ENCODE measurements at places on chromosomes 16 and 17.
A peak's percentile ranks its signal among the peaks of the same experiment; 100 is the strongest.

DNA sequence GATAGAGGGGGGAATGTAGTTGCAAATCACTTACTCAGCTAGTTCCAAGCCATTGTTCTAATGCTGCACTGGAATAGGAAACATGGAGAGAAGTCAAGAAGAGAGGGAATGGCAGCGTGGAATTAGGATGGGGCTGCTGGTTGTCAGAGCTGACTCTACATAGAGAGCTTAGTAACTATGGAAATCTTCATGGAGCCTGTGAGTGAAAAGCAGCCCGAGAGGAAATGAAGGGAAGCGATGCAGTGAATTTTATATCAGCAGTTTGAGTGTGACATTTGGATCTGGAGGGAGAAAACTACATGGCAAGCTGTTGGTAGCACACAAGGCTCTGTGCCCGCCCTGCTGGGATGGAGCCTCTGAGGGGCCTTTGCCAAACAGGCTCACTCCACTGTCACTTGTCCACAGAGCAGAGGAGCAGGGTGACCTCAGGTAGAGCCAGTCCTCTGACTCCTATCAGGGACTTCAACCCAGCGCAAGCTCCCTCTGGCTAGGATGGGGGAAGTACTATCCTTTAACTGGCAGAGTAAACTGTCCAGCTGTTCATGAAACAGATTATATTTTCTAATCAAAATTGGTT, 27.9 kb upstream of the PMFBP1 start:
- no peak for DNase-seq

GRCh38 chr17:32486111-32486700, 587 bp upstream of the CDK5R1 start:
- DNase-seq = no peak

GRCh38 chr17:82611140-82612058, 36.8 kb downstream of the WDR45B start:
- DNase-seq = no peak

GRCh38 chr17:73595479-73595878, 48.8 kb downstream of the SDK2 start:
- no peak for DNase-seq

DNA sequence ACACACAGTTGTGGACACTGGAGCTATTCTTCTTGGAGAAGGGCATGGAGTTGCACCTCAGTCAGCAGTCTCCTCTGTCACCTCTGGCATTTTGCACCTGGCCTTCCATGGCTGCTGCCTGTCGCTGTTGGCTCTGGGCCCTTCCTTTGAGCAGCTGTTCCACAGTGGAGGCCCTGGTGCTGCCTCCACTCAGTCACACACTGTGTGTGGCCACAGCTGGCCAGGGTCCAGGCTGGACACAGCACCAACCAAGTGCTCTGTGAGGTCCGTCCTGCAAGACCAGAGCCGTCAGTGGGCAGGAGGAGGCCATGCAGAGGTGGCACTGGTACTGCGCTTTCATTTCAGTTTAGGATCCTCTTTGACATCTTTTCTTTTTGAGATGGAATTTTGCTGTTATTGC, 21.6 kb upstream of the MED9 start:
- DNase-seq = no peak

DNA sequence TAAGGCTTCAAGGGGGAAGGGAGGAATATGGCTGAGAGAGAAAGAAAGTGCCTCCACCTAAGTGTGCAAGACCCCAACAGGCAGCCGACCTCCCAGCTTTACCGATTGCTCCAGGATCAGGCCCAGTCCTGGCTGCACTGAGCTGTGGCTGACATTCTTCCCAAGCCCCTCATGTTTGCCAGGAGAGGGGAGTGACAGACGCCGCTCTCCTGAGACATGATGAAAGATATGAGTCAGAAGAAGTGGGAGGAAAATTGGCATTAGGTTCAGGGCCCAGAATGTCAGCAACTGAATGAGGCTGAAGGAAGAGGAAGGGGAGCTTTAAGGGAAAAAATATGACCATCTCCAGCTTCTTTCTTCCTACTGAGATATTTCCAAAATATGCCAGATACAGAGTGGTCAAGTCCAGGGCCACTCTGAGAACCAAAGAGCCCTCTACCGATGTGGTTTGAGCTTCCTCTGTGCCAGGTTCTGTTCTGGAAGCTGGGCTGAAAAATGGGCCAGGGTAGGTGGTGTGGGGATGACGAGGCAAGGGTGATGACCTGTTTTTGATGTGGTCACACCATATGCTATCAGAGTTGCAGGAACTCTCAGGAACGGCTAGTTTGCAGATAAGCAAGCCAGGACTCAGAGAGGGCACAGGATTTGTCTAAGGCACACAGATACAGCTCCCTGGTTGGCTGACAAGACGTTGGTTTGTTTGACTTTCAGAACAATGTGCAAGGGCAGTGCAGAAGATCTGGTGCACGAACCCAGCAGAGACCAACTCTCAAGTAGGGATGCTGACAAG, 176.7 kb downstream of the SOX9 start:
- no peak for DNase-seq

DNA sequence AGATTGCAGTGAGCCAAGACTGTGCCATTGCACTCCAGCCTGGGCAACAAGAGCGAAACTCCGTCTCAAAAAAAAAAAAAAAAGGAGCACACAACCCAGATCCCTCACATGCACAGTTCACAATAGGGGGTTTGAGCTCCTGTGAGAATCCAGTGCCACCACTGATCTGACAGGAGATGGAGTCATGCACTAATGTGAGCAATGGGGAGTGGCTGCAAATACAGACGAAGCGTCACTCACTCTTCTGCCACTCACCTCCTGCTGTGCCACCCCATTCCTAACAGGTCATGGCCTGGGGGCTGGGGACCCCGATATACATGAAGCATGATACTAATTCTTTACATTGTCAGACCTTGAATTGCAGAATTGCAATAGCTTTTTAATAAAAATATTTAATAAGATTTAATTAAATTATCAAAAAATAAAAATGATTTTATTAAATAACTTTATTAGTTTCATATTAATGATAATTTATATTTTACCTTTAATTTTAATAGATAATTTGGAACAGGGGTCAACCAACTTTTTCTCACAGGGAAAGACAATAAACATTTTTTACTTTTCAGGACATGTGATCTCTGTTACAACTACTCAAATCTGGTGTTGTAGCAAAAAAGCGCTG, 171.4 kb downstream of the COPRS start:
- DNase-seq = no peak

- no peak for DNase-seq
Measured at GRCh38 chr16:17396762-17397498, 73.8 kb downstream of the XYLT1 start.

- DNase-seq = no peak
Measured at GRCh38 chr16:72480911-72481310, 309.0 kb upstream of the PMFBP1 start.

DNA sequence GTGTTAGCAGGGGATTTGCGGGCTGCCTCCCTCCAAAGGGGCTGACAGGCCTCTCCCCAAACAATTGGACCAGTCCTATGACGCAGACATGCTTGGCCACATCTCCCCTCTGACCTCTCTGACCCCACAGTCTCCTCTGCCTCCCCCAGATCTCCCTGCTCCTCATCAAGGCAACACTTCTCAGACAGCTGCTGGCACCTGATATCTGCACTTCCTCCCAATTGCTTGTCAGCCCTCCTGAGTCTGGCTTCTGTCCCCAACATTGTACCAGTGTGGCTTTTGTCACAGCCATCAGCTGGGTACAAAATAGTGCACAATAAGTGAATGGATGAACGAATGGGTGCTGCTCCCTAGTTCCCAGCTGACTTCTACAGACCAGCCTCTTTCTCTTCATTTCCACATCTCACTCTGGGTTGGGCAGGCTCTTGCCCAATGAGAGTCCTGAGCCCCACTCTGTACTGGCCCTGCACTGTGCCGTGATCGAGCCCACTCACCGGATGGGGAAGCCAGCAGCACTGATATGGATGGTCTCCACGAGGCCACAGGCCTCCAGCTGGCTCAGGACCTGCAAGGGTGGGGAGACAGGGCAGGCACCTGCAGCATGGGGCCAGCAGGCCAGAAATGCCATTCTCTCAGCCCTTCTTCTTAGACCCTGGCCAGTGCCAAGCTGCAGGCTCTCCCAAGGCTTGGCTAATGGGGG, 17.1 kb downstream of the ZNHIT3 start:
- no peak for DNase-seq

- no peak for DNase-seq
Measured at GRCh38 chr16:4859900-4860255, 12.6 kb downstream of the UBN1 start.

DNA sequence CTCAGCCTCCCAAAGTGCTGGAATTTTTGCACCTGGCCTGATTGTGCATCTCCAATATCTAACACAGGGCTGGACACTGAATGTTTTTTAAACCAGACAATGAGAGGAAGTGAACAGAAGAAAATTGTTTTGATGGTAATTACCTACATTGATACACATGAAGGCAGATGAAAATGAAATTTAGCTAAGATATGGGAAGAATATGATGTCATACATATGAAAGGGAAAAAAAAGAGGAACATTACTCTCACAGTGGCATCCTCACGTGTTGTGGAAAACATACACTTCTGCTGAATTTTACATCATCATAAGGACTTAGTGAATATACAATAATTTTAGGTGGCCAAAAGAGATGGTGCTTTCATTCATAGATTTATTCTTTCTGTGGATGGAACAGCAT, 111.7 kb downstream of the SYCE1L start:
- no peak for DNase-seq

GRCh38 chr17:28926786-28927185, 23.9 kb upstream of the DHRS13 start:
- no peak for DNase-seq

DNA sequence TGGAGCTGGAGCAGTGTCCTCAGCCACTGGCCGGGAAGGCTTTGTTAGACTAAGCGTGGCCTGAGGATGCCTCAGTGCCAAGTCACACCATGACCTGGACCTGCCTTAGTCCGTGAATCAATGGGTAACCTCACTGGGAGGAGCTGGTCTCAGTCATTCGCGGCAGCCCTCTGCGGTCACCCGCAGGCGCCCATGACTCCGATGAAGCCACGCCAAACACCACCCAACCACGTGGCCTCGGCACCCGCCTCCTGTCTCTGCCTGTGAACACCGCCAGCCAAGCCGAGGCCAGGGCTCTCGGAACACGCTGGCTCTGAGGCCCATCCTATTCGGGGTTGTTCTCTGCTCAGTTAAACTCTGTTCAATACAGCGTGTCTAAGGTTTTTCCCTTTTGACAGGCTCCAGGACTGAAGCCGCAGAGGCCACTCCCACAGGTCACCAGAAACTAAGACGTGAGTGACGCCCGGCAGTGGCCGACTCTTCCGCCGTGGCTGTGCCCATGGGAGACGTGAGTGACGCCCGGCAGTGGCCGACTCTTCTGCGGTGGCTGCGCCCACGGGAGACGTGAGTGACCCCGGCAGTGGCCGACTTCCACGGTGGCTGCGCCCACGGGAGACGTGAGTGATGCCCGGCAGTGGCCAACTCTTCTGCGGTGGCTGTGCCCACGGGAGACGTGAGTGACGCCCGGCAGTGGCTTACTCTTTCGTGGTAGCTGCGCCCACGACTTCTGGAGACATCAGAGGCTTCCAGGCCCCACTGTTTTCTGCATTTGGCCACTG, 16.8 kb upstream of the PABPN1L start:
- DNase-seq = no peak

- DNase-seq = no peak
Measured at GRCh38 chr16:17018585-17018939, 452.2 kb downstream of the XYLT1 start.

DNA sequence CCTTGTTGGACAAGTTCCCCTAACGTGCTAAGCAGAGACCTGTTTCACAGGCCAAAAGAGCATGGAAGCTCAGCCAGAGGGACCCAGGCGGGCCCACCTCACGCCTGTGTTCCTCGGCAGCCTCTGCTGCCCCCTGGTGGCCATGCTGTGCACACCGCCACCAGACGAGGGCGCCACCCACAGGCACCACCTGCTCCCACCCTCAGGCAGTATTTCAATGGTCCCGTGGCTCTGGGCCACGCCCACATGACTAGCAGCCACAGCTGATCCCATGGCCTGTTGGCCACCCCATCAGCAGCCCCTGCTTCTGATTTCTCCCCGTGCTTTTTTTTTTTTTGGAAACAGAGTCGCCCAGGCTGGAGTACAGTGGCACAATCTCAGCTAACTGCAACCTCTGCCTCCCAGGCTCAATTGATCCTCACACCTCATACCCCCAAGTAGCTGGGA, 18.9 kb downstream of the MPG start:
- DNase-seq = peak; percentile 77

DNA sequence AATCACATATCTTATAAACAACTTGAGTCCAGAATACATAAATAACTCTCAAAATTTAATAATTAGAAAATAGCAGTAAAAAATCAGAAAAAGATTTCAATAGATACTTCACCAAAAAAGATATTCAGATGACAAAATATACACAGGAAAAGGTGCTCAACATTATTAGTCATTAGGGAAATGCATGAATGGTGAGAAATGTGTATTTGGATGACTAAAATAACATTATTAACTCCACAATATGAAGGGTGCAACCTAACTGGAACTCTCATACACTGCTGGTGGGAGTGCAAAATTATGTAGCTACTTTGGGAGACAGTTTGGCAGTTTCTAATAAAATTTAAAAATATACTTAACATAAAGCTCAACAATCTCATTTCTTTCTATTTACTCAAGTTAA, 262.3 kb upstream of the AXIN2 start:
- DNase-seq = no peak

GRCh38 chr16:21628121-21628726, 24.2 kb downstream of the IGSF6 start:
- no peak for DNase-seq

- DNase-seq = no peak
Measured at GRCh38 chr17:68509141-68510057, 2.8 kb upstream of the PRKAR1A start.

DNA sequence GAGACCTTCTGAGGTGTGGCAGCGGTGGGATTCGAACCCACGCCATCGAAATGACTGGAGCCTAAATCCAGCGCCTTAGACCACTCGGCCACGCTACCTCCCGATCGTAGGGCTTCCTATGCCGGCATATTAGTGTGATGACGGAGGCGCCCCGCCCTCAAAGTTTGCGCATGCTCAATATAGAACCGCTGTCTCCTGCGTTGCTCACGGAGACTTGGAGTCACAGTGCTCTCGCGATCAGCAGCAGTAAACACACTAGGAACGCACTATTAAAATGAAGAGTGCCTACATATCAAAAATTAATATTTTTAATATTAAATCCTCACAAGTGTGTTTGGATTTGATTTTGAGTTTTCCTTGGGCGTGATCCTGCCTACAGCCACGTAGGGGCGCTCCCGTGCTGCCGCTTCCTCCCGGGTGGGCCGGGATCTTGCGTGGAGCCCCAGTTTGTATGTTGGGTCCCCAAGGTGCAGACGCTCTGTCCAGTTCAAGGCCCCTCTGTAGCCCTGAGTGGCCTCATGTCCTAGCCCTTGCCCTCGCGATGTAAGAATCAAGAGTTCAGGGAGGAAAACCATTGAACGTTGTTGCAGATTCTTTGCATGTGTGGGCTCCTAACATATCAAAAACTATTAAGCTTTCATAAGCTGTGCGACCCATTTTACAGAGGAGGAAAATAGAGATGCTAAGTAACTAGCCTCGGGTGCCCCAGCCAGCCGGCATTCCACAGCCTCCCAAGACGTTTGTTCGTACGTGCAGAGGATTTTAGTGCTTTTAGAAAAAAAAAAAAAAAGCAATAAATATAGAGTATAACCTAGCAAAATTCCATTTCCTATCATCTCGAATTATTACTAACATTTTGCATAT, 10.2 kb upstream of the EEF2K start:
- peak; percentile 75 for DNase-seq

- peak; percentile 33 for DNase-seq
Measured at GRCh38 chr17:37488607-37489196, 989 bp upstream of the DUSP14 start.

GRCh38 chr16:30087181-30087898, 4.4 kb downstream of the TBX6 start:
- DNase-seq = no peak
